Karpas-422 (cell line): ENCODE measurements at places on chromosomes 4 and X. TPM values are rescaled to one million over a fixed set of nuclear protein-coding genes. Genes with fewer than 3 reads are reported as not detected.
A peak's percentile ranks its signal among the peaks of the same experiment; 100 is the strongest.

DNA sequence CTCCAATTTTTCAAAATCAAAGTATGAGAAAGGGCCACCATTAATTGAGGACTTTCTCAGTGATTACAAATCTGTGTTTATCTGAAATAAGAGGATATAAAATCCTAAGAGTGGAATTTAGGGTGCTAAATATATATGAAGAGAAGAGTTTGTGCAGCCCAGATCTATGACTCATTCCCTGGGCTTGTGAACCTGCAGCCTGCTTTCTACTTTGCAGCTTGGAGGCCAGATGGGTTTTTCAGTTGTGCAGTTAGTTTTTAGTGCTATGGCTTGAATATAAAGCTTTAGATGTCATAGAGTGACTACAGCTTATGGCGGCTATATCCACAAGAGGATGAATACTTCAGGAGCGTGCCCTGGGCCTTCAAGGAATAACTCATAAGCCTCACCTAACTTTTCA lies 1391.1 kb downstream of the FSTL5 start:
- H3K36me3 ChIP-seq = no peaks in the 10 kb centered on the region
- H3K4me3 ChIP-seq = no peak overlapping the region
- H3K27me3 ChIP-seq = no peaks in the 10 kb centered on the region
- no peak overlapping the region for H3K27ac ChIP-seq
- H3K4me1 ChIP-seq = no peaks in the 10 kb centered on the region

DNA sequence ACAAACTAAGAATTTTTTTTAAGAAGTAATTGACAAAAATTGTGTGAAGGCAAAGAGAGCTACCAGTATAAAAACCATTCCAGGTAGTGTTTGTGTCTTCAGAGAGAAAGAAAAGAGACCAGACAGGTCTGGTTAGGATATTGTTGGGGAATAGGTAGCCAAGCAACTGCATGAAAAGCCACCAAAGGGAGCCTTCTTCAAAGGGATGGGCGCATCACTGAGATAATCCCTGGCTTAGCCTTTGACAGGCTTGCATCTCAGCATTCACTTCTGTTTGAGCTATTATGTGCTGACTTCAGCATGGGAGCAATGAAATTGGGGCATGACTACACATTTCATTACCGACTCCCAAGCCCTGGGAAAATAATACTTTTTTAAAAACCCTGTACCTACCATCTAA lies 496.6 kb downstream of the IL1RAPL1 start:
- H3K27me3 ChIP-seq = no peaks in the 10 kb centered on the region
- DNase-seq = no peak
- H3K4me3 ChIP-seq = no peak overlapping the region
- H3K4me1 ChIP-seq = no peaks in the 10 kb centered on the region
- no peaks in the 10 kb centered on the region for H3K36me3 ChIP-seq

DNA sequence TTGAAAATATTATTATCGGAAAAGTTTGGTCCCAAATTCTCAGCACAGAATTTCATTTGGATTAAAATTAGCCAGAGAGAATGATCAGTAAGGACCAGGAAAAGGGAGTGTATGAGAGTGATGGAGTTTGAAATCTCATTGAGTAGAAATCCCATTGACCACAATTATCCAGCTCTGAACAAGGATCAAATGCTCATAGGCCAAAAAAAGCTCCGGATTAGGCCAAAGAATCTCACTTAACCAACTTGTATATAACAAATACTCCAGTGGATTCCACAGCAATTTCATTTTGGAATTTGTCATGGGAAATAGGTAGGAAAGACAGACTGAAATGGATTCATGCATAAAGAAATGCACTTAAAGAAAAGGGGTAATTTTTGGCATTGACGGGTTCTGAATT lies 83.9 kb upstream of the SORBS2 start:
- H3K27ac ChIP-seq = no peak overlapping the region
- H3K36me3 ChIP-seq = no peaks in the 10 kb centered on the region
- no peaks in the 10 kb centered on the region for H3K4me1 ChIP-seq
- H3K4me3 ChIP-seq = no peak overlapping the region

- H3K4me1 ChIP-seq = no peaks in the 10 kb centered on the region
- no peaks in the 10 kb centered on the region for H3K36me3 ChIP-seq
- no peak for DNase-seq
- H3K4me3 ChIP-seq = no peak overlapping the region
- no peaks in the 10 kb centered on the region for H3K27me3 ChIP-seq
These were observed 957.9 kb upstream of the SLIT2 start for GRCh38 chr4:19293781-19294180.

DNA sequence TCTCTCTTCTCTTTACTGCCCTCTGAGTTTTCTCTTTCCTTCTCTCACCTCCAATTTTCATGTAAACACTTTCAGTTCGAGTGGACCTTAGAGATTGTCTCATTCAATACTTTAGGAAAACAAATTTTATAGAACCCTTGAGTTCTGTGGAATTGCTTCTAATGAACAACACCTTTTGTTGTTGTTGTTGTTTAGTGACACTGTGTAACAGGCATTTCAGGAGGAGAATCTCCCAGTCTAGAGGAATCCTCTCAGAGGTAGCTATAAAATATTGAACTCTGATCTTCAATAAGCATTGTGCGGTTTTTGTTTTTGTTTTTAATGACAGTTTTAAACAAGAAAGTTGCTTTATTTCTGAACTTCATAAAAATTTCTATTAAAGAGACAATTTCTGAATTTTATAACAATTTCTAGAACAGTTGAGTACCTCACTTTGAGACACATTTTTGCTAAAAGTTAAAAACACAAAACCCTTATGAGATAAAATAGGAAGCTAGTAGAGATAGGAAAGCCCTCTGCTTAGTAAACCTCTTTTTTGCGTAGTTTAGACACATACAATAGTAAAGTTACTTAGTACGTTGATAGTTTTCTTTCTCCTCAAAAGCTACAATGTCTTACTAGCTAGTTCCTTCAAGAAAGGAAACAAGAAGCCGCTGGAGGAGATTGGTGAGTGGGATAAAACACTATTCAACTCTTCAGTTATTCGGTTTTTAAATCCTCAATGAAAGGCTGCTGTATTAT lies 38.8 kb downstream of the CLCN3 start:
- peak overlapping the region; percentile 64 for H3K4me3 ChIP-seq
- peaks cover 60% of the 10 kb centered on the region for H3K4me1 ChIP-seq
- H3K27me3 ChIP-seq = no peaks in the 10 kb centered on the region
- DNase-seq = peak; percentile 51

DNA sequence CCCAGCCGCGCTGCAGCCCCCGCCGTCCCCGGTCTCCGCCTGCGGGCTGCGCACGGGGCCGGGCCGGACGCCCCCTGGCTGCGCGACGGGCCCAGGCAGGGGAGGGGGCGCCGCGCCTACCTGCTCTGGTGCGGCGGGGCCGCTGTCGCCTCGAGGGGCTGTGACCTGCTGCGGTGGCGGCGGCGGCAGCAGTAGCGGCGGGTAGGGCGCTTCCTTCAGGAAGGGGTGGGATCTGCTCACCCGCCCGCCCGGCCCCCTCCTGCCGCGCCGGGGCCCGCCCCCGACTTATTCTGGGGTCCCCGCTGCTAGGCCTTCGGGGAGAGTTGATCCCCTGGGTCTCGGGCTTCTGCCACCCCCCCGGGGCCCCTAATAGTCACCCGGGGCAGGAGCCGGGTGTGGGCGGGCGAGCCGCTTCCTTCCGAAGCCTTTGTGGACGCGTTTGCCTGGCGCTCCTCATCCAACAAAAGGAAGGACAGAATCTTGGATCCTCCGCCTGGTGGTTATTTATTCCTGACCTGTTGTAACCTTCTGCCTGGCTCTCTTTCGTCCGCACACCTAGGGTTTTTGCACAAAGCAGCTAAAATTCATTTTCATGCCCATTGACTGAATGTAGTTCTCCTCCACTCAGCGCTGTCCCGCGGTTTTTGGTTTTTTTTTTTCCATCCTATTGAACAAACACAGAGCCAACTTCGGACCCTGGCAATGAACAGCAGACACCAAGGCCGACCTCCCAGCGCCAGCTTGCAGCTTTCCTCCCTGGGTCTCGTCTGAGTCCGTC lies at the start of gene TMEM150C:
TSS of gene TMEM150C (minus strand) at position 203 of the 778 bp plus-strand sequence. CDS start 57,331 bp downstream, outside the sequence.
- H3K27me3 ChIP-seq = no peaks in the 10 kb centered on the region
- DNase-seq = no peak
- H3K4me1 ChIP-seq = no peaks in the 10 kb centered on the region
- H3K27ac ChIP-seq = no peak within 1 kb of the TSS

DNA sequence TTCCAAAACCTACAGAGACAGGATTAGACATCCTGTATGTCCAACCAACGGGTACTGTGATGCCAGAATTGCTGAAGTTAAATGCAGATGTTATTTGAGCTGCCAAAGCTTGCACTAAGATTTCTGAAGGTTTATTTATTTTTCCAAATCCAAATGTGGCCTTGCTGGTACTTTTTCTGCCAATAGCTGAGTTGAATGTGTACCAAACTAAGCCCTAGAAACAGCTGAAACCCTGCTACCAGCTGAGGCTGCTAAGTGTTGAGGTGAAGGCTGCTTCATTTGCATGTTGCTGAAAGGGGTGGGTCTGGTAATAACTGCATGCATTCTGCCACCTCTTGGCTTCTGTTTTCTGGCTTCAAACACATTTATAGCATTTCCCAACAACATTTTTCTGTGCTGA lies 366.5 kb downstream of the FAT4 start:
- no peak overlapping the region for H3K4me3 ChIP-seq
- H3K36me3 ChIP-seq = no peaks in the 10 kb centered on the region
- H3K4me1 ChIP-seq = no peaks in the 10 kb centered on the region
- DNase-seq = peak; percentile 46

- H3K27ac ChIP-seq = no peak overlapping the region
- H3K36me3 ChIP-seq = no peaks in the 10 kb centered on the region
- H3K4me1 ChIP-seq = no peaks in the 10 kb centered on the region
- no peak for DNase-seq
- H3K27me3 ChIP-seq = no peaks in the 10 kb centered on the region
These were observed 111.4 kb downstream of the CPZ start for GRCh38 chr4:8703857-8704495.

DNA sequence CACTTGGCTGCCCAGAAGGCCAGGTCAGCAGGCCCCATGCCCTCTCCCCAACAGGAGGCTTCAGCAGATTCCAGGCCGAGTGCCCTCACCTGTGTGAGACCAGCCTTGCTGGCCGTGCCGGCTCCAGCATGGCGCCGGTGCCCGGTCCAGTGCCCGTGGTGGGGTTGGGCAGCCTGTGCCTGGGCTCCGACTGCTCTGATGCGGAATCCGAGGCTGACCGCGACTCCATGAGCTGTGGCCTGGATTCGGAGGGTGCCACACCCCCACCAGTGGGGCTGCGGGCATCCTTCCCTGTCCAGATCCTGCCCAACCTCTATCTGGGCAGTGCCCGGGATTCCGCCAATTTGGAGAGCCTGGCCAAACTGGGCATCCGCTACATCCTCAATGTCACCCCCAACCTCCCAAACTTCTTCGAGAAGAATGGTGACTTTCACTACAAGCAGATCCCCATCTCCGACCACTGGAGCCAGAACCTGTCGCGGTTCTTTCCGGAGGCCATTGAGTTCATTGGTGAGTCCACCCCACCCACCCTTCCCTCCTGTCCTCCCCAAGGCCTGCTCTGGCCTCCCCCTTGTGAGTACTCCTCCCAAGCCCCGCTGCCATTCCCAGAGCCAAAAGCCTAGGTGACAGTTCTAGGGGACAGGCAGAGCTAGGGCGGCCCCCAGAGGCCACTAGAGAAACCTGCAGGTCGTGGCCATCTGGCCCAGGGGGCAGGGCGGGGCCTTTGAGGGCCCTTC lies 2.3 kb downstream of the DUSP9 start:
- H3K27ac ChIP-seq = no peak overlapping the region
- peak; percentile 79 for DNase-seq
- H3K4me1 ChIP-seq = no peaks in the 10 kb centered on the region
- H3K27me3 ChIP-seq = no peaks in the 10 kb centered on the region

DNA sequence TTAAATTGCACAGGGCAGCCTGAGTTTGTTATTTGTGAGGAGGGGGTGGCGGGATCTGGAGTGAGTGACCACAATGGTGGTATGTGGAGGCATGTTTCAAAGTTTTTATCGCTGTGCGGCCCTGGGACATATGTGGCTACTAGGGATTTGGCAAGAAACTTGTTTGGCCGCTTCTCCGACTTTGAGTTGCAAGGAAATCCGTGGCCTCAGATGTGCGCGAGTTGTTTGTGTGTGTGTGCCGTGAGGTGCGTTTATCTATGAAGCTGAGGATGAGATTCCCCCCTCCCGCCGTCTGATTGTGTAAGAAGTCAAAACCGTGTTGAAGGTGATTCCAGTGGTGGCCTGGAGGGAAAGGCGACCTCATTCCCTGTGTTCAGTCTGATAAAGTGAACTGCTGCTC lies 1.4 kb downstream of the JADE3 start:
- DNase-seq = no peak
- peaks cover 6% of the 10 kb centered on the region for H3K4me1 ChIP-seq
- H3K36me3 ChIP-seq = no peaks in the 10 kb centered on the region

DNA sequence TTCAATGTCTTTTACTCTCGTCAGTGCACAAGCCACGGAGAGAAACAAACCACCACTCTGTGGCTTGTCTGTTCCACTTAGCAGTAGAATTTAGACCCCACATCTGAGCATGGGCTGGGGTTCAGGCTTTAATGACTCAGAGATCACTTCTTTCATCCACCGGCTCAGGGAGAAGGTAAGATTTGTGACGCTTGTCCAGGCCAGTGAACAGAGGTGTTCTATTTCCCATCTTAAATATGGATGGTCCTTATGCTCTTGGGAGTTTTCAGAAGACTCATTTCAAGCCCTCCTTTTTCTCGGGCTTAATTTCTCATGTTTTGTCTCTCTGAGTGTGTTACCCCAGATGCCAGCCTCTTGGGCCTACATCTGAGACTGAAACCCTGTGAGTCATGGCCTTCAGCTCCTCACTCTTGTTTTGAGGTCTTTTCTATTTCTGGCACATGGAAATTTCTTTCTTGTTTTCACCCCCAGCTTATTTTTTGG lies 127.4 kb upstream of the SFRP2 start:
- H3K27ac ChIP-seq = no peak overlapping the region
- H3K36me3 ChIP-seq = no peaks in the 10 kb centered on the region
- H3K4me3 ChIP-seq = no peak overlapping the region

HPGDS gene
- total RNA-seq = not detected in 2 replicates

DAPP1 gene
- 49.1 and 102 TPM in 2 replicates for total RNA-seq

ARHGEF38 gene
- total RNA-seq = not detected in 2 replicates

HGFAC gene
- not detected in 2 replicates for total RNA-seq
